ENCODE measurements at places on chromosomes 4 and X.

DNA sequence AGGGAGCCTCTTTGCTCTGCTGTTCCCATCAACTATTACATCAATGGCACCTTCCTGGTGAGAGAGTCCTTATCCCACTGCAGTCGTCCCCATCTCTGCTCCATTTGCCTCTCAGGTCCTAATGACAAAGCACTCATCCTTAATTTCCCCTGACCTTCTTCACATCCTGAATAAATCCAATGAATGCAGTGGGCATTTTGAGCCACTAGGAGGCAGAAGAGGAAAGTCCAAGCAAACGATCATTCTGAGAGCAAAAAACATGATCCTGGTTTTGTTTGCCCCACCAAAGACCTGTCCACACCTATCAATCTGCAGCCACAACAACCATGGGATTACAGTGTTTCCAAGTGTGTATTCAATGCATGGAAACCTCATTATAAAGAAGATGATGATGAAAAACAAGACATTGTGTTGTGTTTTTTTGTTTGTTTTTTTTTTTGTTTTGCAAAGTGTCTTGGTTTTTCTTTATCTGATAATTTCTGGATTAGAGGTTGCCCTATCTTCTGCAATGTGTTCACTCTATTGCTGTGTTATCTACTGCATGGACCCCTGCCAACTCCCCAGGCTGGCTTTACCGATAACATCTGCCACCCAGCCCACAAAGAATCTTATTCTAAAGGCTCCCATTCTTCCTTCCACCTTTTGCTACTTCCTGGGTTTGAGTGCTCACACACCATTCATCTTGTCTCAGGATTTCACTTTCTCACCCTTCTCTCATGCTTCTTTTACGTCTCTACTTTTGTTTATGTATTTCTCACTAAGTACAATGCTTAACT lies 207.2 kb downstream of the NLGN4X start:
- peak; percentile 15 for DNase-seq

GRCh38 chrX:132837967-132838366 lies 120.5 kb downstream of the HS6ST2 start:
- no peak for DNase-seq

GRCh38 chr4:150625033-150625432 lies 43.1 kb downstream of the MAB21L2 start:
- DNase-seq: no peak

GRCh38 chr4:111773858-111774257 lies 371.4 kb upstream of the FAM241A start:
- no peak for DNase-seq

GRCh38 chr4:26139310-26139924 lies 181.4 kb upstream of the RBPJ start:
- DNase-seq: no peak

GRCh38 chr4:20252656-20253282 lies 1.1 kb downstream of the SLIT2 start:
- peak; percentile 27 for DNase-seq

DNA sequence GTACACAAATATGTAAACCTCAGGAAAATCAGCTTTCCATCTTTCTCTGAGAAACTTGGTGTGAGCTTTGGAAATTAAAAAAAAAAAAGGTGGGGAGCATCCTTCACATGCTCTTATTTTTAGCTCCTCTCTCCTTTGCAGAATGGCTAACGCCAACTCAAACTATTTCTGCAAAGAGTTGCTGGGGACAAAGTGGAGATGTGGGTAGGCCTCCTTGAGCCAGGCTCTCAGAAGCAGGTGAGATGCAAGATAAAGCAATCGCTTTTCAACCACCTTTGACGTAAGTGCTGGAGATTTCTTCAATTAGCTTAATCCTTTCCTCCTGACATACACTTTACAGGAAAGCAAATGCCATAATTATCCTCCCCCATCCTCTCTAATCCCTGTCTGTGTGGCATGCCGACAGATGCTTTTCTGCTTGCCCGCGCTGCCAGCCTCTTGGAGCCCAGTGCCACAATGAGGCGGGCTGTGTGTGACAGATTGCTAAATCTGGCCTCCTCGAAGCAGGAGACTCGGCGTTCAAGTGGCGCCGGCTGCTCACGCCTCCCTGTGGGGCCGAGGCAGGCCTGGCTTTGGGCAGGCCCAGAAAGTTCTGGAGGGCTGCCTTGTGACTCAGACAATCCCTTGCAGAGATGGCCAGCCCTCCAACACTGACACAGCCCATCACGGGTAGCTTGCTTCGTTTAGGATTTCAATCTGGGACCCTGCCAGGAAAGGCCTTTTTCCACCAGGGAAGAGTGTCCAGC lies 64.9 kb upstream of the SOD3 start:
- no peak for DNase-seq

GRCh38 chrX:258291-259040 lies 22.7 kb upstream of the PLCXD1 start:
- DNase-seq: no peak

DNA sequence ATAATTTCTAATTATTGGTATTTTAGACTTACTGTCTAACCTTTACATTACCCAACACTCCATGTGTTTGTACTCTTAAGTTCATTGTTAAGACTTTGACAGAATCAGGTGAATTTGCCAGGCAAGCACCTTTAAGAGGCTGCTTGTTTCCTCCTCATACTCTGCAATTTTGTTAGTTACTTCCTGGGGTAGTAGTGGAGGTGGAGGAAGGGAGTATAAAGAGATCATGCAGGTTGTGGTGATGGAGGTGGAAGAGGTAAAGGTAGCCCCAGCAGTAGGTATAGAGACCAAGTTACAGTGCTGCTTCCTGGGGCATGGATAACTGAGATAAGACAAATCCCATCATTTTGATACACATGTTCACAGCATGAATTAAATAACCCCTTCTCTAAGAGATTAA lies 6.7 kb downstream of the WDR44 start:
- no peak for DNase-seq

GRCh38 chr4:69707807-69708206 lies 52.6 kb downstream of the SULT1B1 start:
- DNase-seq: no peak

- DNase-seq: no peak
These were observed 100.8 kb downstream of the ANXA3 start for GRCh38 chr4:78652282-78652876.

DNA sequence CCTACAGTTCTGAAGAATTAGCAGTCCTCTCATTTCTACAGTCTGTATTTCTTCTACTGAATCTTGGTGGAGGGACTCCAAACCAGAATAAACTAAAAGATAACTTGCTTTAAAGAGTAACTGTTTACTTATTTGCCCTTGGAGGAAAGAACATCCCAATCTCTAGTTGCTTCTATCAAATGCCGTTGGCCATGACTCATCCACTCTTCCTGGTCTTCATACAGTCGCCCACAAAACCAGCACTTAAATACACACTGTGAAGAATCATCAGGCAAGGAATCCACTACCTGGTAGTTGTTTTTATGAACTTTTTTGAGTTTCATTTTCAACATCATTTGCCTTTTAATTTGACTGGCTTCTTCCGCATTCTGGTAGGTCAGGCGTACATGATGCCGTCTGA lies 14.2 kb downstream of the ZNF518B start:
- DNase-seq: no peak

- DNase-seq: peak; percentile 9
These were observed 1.1 kb downstream of the SLC9B2 start for GRCh38 chr4:103075435-103075893.

- no peak for DNase-seq
These were observed 19.8 kb upstream of the BEND4 start for GRCh38 chr4:42172128-42172790.

DNA sequence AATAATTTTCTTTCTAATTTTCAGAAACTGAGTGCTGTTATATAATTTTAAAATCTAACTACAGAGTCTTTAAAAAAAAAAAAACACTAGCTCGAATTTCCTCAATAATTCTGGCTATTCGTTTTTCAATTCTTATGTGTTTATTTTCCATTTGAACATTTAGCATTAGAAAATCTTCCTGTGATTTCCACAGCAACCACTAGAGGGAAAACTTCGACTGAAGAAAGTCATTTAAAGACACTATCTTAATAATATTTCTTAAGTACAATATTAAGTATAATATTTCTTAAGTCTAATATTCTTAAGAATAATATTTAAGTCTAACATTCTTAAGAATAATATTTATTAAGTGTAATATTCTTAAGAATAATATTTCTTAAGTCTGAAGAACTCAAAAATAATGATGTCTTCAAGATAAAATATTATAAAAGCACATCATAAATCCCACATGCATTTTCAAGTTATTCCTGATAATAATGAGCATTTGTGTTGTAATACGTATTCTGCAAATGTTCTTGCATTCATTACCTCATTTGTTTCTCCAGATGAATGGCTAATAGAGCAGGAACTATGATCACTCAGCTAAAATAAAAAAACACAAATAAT lies 118.4 kb upstream of the WDR17 start:
- DNase-seq: peak; percentile 48

DNA sequence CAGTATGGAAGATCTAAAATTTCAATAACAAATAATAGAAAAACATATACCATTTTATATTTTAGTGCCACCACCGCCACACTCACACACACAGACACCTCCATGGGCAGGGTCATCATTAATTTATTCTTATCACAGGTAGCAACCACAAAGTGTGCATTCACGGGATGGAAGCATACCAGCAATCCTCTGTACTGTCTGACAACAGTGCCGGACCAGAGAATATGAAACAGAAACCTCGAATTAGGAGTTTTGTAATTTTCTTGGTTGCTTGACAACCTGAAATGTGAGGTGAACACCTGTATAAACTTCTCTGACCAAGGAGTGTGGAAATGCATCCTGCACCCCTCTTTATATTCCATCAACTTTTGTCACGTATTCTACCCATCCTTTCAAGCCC lies 213.9 kb upstream of the KCNIP4 start:
- peak; percentile 48 for DNase-seq

DNA sequence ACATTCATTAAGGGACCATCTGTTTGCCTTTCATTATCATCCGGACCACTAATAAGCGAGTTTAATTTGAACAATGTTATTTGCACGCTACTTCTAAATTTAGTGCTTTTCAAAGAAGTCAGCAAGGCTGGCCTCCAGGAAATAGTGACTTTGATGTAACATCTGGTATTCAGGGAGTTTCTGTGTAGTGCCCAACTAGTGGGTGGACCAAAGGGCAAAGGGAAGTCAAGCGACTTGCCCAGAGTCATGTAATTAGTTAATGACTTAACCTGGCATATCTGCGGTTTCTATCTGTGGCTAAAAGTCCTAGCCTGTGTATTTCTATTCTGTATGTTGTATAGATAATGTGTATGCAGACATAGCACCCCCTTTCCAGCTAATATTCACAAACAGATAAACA lies 56.3 kb upstream of the LCORL start:
- peak; percentile 56 for DNase-seq

DNA sequence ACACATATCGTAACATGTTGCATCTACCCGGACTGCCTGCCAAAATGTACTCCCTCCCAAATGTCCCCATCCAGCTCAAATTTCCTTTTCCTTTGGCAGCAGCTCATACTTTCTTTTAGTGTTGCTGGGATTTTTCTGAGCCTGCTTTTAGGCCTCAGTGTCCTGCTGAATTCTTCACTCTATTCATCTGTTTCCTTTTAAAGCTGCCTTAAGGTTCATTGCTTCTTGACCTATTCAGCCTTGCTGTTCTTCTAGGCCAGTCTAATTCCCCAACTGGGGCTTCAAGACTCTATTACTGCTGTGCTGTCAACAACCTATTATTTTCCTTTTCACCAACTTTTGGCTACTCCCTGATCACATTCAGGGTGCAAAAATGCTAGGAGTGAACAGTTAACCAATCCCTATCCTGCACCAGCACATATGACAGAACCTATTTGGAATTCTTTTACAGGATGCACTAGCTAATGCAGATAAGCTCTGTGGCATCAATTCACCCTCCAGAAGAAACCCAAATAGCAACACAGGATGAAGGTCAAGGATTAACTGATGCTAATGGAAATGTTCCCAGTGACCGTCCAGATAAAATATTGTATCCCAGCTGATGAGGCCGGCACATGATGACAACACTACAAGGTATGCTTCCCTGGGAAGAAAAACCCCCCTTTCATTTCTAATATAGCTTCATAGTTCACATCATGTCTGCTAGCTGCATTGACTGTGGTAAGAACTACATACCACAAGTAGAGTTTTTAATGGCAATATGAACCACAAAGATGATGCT lies 114.7 kb upstream of the TTC29 start:
- no peak for DNase-seq

GRCh38 chr4:159484864-159485263 lies 382.0 kb downstream of the RAPGEF2 start:
- DNase-seq: no peak

GRCh38 chr4:28690890-28691289 lies 1830.2 kb downstream of the STIM2 start:
- no peak for DNase-seq

DNA sequence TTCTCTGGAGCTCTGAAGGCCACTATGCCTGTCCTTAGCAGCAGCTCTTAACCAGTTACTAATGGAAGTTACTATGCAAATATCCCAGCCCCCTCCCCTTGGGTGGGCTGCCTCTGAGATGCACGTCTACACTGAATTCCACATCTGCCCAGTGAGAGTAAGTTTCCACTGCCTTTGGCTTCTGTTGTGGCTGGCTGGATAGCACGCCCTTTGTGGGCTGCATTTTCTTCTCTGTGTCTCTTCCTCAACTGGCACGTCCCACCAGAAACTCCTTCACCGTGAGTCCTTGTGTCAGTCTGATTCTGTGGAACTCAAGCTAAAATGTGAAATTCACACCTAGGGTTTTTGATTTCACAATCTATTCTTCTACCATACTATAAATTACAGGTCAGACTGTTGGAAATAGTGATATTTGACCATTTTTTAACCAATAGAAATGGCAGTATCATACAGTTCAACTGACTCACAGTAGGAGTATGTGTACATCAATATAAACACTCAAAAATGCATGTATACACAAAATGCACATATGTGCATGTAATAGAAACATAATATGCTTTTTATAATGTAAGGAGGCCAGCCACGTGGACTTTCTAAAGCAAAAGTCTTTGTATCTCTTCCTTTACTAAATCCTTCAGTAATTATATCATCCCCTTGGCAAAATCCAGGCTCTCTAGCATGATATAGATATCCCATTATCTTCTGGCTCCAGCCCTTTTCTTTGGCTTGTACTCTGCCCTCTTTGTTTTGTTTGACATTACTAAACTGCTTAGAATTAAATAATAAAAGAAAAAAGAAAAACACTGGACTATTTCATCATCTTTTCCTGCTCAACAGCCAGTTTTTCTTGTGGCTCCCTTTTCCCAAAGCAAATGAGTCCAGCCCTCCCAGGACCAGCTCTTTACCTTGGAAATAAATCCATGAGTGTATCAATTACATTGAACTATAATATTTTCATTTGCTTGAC lies 33.2 kb upstream of the LDB2 start:
- DNase-seq: no peak

DNA sequence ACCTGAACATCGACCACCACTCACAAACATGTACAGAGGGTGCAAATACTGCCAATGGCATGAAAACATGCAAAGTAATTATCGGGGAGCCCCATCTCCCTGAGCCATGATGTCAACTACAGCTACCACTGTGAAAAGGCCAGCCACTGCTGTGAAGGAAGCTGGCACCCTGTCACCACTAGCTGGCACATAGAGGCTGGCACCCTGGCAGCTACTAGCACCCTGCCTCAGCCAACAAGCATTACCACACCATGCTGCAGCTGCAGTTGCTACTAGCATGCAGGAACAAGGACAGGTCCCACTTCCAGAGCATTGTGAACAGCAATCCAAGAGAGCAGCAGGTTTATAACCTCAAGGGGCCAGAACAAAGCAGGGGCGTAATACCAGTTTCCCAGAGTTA lies 81.4 kb downstream of the PRR32 start:
- no peak for DNase-seq
